Activated naive CD4-positive, alpha-beta T cell treated with anti-CD3 and anti-CD28 coated beads, Interleukin-2, amount 50 U/mL, for 72 hours (primary cell): ENCODE measurements at places on chromosomes 7 and 10.

DNA sequence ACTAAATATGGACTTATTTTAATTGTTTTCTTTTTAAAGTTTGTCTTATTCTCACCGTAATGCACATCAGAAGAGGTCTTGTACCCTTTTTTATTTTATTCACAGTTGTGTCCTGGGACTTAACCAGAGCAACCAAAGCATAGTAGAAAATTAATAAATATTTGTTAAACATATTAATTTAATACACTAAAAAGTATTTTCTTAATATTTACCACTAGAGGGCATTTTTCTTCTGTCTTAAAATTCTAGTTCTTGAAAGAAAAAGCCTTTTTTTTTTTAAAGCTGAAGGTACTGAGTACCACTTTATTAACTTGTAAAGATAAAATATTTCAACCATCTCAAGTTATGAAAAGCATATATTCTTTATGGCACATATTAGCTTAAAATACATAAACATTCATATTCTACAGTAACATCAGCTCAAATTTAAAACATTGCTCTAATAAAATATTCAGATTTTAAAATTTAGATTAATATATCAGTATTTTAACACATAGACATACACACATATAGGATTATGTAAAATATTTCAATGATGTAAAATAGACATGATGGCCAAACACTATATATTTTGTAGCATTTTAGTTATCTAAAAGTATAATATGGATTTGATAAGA lies 260.4 kb downstream of the SEMA3A start:
- no peak for DNase-seq

- DNase-seq = no peak
Measured at GRCh38 chr10:74047871-74048270, 50.0 kb downstream of the VCL start.

- no peak for DNase-seq
Measured at GRCh38 chr10:114359041-114359952, 45.0 kb downstream of the AFAP1L2 start.

- no peak for DNase-seq
Measured at GRCh38 chr7:158710651-158711102, 6.1 kb upstream of the NCAPG2 start.

DNA sequence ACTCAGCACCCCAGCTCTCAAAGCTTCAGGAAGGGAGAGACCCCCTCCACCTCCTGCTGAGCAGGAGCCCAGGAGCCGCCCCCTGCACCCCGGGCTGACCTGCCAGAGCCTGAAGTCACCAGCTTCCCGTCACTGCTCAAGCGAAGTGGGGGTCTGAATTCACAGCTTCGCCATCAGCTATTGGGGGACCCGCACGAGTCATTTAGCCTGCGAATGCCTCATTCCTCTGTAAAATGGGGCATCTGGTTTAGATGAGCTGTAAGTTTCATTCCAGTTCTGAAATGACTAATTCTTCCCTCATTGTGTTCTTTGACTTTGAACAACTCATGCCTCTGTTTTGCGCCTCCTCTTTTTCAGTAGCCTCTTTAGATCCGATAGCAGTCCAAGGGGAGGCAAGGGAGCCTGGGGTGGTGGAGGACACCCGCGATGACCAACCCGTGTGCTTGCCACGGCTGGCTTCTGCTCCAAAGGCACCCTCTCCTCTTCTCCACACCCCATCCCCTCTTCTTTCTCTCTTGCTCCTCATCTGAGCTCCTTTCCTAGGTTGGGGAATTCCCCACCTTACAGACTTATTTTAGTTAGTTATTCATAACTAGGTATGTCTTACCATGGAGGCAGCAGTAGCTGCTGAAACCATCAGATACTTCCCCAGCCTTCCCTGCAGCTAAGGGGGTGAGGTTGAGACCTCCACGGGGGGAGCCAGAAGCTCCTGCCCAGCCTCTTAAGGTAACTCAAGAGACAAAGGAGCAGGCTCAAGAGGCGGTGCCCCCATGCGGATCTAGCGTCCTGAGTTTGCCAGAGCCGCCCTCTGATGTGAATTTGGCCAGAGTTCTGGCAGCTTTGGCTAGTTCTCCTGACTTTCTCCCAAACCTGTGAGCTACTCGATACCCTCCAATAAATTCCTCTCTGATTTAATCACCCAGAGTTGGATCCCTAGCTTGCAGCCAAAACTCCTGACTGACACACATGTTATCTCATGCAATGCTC lies 47.7 kb downstream of the RBM17 start:
- DNase-seq = peak; percentile 68

GRCh38 chr10:118940386-118940785 lies 89.1 kb upstream of the NANOS1 start:
- no peak for DNase-seq

DNA sequence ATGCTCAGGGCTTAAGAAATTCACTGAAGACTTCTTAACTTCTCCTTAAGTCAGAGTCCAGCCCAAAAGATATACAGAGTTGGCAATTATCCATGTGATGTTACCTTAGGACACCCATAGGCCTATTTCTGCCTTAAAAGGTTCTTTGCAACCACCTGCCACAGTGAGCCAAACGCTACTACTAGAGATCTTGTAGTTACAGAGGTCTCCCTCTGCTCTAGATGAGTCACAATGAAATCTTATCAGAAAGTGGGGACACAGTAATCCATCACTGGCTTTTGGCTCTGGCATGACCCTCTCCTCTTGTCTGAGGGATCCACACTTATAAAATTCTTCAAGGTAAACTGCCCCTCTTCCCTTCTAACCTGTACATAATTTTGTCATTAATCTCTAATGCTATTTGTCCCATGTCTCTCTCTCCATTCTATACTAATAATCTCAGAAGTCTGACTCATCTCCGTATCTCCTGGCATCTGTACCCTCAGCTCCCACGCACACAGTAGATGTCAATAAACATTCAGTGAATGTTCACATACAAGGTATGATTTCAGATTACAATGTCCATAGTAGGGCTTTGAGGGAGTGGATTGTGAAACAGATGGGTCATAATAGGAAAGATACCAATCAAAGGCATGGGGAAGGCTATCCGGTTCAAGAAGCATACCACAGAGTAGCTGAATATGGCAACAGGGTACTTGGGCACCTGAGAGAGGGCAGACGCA lies 112.1 kb downstream of the SGMS1 start:
- no peak for DNase-seq

- no peak for DNase-seq
Measured at GRCh38 chr10:101832325-101832771, 11.3 kb downstream of the KCNIP2 start.

DNA sequence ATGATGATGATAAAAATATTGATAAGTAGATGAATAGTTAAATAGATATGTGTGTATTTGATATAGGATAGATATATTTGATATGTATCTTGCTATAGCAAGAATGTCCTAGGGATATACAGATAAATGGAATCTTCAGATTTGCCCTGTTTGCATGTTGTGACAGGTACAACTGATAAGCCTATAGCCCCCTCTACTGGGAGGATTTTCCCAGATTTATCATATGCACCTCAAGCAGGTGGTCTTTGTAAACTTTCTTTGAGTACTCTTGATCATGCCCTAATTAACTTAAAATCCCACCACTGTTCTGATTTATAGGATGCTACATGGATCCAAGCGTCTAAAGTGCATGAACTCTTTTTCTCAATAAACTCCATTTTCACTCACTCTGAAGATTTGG lies 1050.7 kb downstream of the SORCS3 start:
- no peak for DNase-seq

DNA sequence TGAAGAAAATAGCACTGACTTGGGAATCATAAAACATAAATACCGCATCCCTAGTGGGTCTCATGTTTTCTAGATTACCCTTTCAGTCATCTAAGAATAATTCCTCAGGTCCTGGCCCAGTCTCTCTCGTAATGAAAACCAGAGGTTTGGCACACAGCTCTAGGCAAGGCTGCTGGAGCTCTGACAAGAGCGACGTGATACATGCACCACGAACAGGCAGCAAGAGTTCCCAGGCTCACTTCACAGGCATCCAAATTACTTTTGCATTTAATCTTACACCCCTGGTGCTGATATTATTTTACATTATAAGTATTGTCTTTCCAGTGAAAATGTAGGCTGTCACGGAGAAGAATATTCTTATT lies 105.2 kb downstream of the THSD7A start:
- no peak for DNase-seq

DNA sequence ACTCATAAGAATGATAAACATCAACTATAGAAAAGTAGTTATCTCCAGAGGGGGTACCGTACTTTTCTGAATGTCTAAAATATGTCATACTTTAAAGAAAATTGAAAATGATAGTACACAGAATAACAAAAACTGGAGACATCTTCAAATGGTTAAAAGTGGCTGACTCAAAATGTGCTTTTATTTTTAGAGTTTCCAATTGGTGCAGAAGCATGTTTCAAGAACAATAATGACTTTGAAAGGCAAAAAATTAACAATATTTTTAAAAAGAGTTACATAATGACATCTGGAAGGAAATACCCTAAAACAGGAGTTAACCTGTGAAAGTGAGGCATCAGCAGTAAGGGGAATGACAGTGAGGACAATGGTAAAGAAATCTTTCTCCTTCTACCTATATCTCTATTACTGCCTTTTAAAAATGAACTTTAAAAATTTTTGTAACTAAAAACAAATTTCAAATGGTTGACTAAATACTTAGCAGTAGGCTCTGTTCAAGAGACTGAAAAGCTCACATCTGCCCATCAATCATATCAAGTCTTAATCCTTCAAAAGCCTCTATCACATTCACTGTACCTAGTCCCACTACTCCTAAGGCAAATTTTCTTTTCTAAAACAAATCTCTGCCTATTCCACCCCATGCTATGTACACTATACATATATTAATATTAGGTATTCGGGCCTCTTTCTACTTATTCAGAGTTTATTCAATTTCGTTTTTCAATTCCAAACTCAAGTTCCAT lies 3.0 kb downstream of the ASZ1 start:
- no peak for DNase-seq

DNA sequence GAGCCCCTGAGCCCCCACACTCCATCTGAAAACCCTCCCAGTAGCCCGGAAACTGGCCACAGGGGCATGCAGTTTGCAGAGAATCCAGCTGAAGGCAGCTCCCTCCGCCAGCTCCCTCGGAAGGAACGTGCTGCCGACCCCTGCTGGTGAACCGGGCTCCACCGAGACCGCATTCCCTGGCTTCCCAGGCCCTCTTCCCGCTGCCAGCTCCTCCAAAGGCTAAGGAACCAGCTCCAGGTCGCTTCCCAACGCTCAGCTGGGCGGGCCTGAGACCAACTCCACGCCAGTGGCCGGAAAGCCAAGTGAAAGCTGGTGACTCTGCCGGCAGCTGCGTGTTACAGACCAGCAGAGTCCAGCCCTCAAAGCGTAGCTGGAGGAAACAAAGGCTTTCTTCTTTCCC lies 35.8 kb downstream of the GPER1 start:
- DNase-seq = no peak

GRCh38 chr7:41466760-41467384 lies 236.0 kb downstream of the INHBA start:
- no peak for DNase-seq

DNA sequence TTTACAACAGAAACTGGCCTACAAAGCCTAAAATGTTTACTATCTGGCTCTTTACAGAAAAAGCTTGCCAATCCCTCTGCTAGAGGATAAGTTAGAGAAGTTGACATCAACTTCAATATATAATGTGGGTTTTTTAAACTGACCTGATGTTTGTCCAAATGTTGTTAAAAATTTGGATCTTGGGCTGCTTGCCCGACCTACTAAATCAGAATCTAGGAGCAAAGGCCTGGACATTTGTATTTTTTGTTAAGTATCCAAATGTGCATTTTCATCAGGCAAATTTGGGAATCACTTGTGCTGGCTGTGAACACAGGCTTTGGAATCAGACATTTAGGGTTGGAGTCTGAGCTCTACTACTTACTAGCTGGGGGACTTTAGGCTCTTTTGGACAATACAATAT lies 252.7 kb upstream of the CSTF2T start:
- DNase-seq = no peak

- no peak for DNase-seq
Measured at GRCh38 chr10:128739930-128740329, 613.7 kb upstream of the MKI67 start.

GRCh38 chr7:35485436-35485835 lies 209.5 kb downstream of the HERPUD2 start:
- DNase-seq = no peak

GRCh38 chr10:4306871-4307270 lies 519.1 kb upstream of the AKR1E2 start:
- DNase-seq = no peak

- DNase-seq = no peak
Measured at GRCh38 chr10:660413-660969, 29.0 kb downstream of the DIP2C start.

DNA sequence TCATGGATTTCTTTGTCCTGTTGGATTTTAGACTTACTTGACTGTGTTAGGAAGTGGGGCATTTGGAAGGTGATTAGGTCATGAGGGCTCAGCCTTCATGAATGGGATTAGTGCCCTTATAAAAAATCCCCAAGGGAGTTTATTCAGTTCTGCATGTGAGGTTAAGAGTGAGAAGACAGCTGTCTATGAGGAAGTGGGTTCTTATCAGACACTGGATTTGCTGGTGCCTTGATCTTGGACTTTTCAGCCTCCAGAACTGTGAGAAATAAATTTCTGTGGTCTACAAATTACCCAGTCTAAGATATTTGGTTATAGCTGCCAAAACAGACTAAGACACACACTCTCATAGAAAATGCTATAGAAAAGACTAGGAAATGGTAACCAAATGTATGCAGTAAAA lies 724.7 kb upstream of the FZD8 start:
- no peak for DNase-seq

DNA sequence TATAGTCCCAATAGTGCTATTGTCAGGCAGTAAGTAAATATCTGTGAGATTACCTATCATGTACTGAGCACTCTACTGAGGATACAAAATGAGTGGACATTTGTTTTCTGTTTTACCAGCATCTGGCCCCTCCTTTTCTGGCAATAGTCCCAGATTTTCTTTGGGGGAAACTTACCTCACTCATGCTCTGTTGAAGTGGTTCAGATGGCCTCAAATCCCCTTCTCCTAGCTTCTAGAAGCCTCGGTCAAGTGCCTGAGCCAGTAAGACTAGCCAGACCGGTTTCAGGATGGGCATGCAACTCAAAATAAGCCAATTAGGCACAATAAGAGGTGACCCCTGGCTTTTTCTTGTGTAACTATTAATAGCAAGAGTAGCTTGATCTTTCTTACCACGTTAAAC lies 19.7 kb downstream of the TRDMT1 start:
- DNase-seq = no peak

- DNase-seq = no peak
Measured at GRCh38 chr10:18308600-18308999, 168.4 kb downstream of the CACNB2 start.

GRCh38 chr7:5302577-5302976 lies 19.8 kb downstream of the SLC29A4 start:
- DNase-seq = no peak

DNA sequence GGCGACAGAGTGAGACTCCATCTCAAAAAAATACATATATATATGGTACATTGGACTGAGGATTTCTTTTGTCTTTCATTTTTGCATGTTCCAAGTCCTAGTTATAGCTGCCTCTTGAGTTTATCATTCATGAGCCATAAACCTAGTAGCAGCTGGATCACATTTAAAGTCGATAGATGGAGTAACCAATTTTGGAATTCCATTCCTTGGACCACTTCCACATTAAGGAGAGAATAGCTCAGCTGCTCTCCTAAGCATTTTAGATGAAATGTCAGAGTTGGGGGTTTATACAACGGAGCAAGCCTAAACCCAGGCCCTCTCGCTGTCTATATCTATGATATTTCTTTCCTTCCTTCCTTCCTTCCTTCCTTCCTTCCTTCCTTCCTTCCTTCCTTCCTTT lies 141.2 kb downstream of the LYZL1 start:
- DNase-seq = no peak

GRCh38 chr10:23201837-23202236 lies 9.7 kb downstream of the PTF1A start:
- DNase-seq = no peak

GRCh38 chr10:31034098-31034909 lies 2.6 kb upstream of the ZNF438 start:
- no peak for DNase-seq
